Substantia nigra (tissue), 51 donors: ENCODE measurements at places on chromosomes 1 and 21.
A peak's percentile ranks its signal among the peaks of the same experiment; 100 is the strongest.

GRCh38 chr1:191536791-191537429 is 621.4 kb upstream of the RGS18 start:
- no peak for DNase-seq

DNA sequence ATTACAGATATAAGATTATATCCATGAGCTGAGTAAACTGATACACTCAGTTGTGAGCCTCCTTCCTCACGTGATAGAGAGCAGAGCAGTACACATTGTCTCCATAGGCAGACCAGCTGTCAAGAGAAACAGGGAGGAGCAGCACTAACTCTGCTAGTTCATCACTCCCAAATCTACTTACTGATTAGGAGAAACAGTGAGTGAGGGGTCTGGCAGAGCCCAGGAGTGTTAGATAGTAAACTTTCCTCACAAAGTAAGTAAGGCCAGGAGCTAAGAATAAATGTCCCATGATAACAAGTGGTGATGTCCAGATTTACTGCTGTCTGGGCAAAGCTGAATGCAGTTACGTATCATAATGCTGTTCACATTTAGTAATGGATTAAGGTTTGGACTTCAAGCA is 168.6 kb upstream of the KCNK2 start:
- DNase-seq: no peak

DNA sequence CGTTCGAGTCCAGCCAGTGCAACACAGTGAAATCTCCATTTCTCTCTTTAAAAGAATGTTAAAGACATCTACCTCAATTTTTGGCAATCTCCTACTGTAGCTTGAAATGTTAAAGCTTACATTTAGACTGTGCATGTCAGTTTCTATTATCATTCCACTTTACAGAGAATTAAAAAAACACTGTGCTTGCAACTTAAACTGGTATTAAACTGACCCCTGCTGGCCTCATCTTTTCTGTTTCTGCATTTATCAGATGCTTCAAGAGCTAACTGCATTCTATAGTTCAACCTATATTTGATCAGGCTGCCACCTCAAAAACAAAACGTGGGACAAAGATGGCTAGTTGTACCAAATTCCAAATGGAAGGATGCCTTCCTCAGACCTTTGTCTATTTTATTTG is 226.5 kb downstream of the SMYD3 start:
- DNase-seq: no peak

DNA sequence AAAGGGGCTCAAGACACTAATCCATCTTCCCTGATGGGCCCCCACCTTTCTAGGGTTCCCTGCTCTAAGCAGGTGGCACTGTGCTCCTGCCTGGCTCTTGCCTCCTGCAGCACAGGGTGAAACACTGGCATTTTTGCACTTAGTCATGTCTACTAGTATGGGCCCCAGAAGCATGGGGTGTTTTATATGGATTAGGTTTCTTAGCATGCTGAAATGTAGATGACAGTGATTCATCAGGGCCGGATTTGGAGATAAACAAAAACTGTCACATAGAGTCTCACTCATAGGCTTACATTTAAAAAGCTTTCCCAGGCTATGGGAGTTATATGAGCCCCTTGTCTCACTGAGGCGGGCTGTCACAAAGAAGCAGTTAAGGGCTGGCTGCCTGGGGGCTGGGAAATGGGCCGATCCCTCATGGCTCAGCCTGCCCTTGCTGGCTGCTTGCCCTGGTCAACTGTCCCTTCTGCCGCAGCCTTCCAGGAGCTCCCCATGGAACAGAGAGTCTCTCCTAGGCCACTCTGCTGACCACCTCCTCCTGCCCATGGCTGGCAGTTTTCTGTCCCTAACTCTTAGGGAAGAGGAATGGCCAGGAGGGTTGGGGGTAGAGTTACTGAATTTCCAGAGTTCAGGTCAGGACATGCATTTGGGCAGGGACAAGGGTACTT is 6.5 kb downstream of the GALNT2 start:
- peak; percentile 12 for DNase-seq

- no peak for DNase-seq
Observed at GRCh38 chr1:95893921-95894320, 659.9 kb downstream of the RWDD3 start.

DNA sequence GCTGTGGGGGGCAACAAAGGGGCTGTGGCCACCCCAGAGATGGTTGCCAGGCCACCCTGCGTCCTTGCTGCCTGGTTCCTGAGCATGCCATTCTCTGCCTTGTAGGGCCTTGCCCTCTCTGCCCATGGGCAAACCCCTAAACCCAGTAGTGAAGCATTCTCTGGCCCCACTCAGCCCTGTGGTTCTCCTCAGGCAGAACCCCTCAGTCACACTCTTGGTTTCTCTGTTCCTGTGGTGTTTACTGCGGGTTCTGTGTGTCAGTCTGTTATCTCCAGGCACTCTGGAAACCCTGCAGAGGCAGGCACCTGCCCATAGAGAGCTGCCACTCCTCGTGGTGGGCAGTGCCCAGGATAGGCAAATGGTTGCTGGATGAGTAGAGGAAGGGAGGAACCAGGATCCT is 41.1 kb upstream of the IL19 start:
- DNase-seq: no peak

GRCh38 chr1:145990249-145990855 is 6.0 kb downstream of the TXNIP start:
- no peak for DNase-seq

DNA sequence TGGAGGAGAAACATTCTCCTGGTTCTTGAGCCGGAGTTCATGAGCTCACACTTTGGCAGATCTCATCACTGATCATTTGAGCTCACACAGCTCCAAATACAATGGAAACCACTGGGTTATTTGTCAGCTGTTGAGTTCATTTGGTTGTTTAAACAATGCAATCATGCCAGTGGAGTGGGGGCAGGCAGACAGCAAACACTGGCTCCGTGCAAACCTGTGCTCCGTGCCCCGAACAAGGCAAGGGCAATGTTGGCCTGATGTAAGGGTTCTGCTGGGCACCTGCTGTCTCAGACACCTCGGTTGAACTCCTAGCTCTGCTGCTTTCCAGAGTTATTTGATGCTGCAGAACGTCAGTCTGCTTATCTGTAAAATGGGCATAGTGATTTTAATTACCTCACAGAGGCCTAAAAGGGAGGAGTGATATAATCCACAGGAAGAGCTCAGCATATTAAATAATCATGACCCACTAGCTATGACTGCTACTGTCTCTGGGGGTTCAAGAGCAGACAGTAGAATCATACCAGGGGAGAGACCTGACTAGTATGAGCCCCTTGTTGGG is 20.0 kb upstream of the CLIC6 start:
- DNase-seq: no peak

GRCh38 chr1:15412175-15412800 is 2.6 kb downstream of the EFHD2 start:
- DNase-seq: no peak

- DNase-seq: no peak
Observed at GRCh38 chr1:67300561-67300960, 7.1 kb upstream of the IL12RB2 start.

- no peak for DNase-seq
Observed at GRCh38 chr1:17640975-17641374, 101.5 kb downstream of the ARHGEF10L start.

GRCh38 chr21:21231913-21232312 is 233.7 kb downstream of the NCAM2 start:
- DNase-seq: no peak

- DNase-seq: no peak
Observed at GRCh38 chr1:31768939-31769704, 5.0 kb upstream of the ADGRB2 start.
